ENCODE measurements at places on chromosomes 11 and 22.

DNA sequence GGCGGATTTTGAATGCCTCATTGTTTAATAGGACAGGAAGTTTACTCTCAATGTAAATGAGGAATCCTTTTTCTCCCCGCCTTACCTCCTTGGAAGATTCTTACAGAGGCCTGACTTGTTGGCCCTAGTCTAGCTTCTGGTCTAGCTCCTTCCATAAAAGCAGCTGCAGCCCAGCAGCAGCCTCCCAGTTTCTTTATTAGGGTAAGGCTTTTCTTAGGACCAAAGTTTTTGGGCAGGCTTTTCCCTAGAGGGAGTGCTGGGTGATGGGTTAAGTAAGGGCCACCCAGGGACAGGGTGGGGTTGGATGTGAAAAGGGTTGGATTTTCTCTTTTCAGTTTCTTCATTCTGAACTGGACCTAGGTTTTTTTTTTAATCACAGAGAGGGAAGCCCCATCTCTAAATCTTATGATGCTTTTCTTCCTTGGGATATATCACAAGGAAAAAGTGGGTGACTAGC lies 49.7 kb downstream of the LIF start:
- no peak for DNase-seq

GRCh38 chr22:20572132-20572802 lies 64.9 kb downstream of the MED15 start:
- no peak for DNase-seq

DNA sequence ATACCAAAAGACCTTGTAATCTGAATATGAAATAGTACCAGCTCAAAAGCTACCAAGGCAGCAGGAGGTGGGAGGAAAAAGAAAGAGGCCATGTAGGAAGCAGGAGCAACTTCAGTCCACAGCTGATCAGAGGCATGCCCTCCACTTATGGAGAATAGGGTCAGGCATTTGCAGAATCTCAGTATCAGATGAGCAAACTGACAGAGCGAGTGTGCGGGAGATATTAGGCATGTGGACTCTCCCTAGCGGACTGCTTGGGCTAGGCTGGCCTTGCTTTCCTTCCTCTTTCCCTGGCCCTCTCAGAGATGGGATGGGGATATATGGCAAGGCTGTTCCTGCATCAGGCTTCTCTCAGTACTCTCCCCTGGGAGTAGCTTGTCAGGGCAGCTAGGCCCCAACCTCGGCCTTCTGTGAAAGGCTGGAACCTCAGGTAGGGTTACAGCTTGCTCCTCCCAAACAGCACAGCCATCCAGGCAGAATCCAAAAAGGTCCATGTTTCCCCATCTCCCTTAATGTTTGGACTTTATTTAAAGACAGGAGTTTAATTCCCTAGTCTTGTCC lies 37.0 kb downstream of the ETS1 start:
- DNase-seq = no peak

DNA sequence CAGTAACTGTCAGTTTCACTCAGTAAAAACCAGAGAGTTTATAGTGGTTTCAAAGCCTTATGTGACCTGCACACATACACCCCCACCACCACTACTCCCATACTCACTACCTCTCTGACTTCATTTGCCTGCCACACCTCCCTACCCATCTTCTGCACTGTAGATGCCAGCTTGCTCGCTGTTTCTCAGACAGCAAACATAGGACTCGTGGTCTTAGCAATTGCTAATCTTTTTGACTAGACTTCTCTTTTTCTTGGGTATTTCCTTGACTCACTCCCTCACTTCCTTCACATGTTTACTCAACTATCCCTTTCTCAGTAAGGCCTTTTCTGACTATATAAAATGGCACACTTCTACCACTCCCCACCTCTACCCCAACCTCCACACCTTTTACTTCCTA lies 27.8 kb downstream of the CEP295 start:
- DNase-seq = no peak

DNA sequence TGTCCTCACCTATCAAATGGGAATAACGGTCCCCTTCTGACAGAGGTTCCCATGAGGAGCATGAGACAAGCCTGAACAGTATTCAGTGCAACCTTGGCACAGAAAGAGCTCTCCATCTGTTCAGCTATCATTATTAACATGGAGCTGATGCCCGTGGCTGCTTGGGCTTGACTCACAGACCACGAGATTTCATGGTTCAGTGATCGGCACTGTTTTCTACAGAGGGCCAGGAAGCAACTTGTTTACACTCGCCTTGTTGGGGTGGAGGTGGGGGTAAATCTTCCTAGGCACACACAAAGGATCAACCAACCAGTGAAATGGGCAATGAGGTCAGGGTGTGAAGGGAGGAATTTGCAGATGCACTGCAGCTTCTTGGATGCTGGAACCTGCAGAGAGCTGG lies 88.2 kb downstream of the CWC15 start:
- DNase-seq = no peak

DNA sequence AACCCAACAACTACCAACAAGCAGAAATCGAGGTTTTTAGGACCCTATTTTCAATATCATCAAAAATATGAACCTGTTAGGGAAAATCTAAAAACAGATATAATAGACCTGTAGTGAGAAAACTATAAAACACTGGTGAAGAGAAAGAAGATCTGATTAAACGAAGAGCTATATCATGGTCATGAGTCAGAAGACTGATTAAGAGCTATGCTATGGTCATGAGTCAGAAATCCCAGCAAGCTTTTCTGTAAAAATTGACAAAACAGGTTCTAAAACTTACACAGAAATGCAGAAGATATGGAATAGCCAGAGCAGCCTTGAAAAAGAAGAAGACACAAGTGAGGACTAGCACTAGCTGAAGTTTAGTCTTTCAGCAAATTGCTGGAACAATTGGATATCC lies 345.0 kb downstream of the TBC1D22A start:
- no peak for DNase-seq

GRCh38 chr11:75398906-75399305 lies 412 bp upstream of the RPS3 start:
- DNase-seq = no peak

- DNase-seq = no peak
Observed at GRCh38 chr11:134639586-134640330, 227.7 kb upstream of the B3GAT1 start.

GRCh38 chr22:37501610-37502341 lies 15.6 kb upstream of the MFNG start:
- no peak for DNase-seq

DNA sequence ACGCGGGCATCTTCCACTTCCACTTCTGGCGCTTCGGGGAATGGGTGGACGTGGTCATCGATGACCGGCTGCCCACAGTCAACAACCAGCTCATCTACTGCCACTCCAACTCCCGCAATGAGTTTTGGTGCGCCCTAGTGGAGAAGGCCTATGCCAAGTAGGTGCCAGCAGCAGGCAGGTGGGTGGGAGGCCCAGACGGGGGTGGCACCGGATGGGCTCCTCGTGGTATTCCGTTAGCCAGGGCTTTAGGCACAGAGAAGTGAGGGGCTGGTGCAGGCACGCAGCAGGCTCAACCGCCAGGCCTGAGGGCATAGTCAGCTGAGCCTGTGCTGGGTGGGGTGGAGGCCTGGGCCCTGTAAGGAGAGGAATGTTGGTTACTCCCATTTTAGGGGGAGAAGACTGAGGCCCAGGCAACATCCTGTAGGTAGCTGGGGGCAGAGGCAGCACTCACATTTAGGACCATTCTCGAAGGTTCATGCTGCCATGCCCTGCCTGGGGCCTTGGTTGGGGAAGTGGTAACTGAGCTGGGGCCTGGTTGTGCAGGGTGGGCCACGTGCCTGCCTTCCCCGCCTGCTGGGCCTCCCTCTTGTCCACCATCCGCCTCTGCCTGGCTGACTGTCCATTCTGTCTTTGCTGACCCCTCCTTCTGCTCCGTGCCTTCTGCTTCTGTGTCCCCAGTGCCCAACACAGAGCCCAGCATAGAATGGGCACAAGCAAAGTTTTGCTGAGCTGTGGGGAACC lies 10.2 kb downstream of the OMP start:
- no peak for DNase-seq

DNA sequence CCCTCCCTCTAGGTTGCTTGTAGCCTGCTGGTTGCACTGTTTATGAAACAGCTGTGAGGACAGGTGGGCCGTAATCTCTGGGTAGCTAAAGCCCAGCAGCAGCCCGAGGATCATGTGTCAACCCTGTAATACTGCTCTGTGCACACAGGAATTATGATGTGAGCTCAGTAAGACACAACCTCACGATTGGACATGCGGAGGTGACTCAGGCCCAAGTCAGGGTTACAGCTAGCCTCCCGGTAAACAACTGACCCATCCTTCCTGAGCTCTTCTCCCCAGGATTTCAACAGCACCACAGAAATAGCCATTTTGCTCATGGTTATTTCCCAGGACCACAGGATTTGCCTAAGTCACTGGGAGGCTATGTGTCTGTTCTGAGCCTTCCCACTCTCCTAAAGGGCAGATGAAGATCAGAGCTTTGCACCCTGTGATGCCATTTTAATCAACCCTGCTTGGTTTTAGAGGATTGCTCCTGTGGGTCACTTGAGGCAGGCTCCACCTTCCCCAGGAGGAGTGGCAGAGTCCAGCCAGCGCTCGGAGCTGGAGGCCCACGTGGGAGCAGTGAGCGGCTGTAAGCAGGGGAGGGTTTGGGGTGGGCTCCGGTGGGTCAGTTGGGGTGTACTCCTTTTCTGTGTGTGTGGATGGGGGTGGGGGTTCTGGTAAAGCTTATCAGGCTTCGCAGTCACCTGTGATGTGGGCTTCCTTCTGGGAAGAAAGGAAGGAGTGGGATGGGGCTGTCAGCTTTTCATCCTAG lies at the start of gene AMPD3:
AMPD3 (plus strand) TSS at position 387 of the 754 bp plus-strand sequence. CDS start 6,256 bp downstream, outside the sequence.
- DNase-seq = no peak

- DNase-seq = peak; percentile 16
Observed at GRCh38 chr22:27801616-27802345, at the start of gene MN1. TSS of gene MN1 (minus strand) at chr22:27801756. CDS start at chr22:27800543, 1,213 bp downstream.

GRCh38 chr11:127890030-127890615 lies 697.2 kb downstream of the ETS1 start:
- DNase-seq = no peak

DNA sequence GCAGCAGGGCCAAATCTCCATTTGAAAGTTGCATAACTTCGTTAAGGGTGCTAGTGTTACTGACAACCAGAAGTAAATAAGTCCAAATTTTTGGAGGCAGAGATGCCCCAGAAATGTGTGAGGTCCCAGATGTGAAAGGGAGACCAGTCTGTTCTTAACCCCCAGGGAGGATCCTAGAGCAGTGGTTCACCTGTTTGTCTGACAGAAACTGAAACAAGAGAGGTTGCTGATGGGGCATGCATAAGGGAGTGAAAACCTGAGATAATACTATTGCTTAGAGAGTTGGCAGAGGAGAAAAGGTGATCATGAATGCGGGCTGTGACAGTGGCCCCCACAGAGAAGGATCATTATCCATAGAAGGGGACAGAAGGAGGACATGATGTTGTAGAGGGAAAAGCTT lies 3.8 kb downstream of the CBLIF start:
- no peak for DNase-seq

- no peak for DNase-seq
Observed at GRCh38 chr11:86670911-86671310, 1.5 kb downstream of the ME3 start.

DNA sequence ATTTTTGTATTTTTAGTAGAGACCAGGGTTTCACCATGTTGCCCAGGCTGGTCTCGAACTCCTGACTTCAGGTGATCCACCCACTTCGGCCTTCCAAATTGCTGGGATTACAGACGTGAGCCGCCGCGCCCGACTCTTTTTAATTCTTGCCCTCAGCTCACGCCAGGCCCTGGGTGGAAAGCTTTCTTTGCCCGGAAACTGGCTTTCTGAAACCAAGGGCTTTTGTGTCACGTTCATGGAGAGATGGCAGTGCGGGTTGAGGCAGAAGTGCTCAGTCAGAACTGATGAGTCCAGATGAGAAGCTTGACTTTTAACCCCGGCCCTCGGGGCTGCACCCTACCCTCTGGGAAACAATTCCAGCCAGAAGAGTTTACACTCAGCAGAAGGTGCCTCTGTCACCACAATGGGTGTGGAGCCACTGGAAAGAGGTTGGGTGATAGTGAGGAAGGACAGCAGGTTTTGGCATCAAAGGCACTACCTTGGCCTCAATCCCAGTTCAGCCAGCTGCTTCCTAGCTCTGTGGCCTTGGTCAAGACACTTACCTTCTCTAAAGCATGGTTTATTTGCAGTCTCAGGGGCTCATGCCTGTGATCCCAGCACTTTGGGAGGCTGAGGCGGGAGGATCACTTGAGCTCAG lies 890 bp upstream of the ARFGAP3 start:
- no peak for DNase-seq

GRCh38 chr11:118198370-118198769 lies 21.9 kb upstream of the SCN2B start:
- DNase-seq = peak; percentile 75

DNA sequence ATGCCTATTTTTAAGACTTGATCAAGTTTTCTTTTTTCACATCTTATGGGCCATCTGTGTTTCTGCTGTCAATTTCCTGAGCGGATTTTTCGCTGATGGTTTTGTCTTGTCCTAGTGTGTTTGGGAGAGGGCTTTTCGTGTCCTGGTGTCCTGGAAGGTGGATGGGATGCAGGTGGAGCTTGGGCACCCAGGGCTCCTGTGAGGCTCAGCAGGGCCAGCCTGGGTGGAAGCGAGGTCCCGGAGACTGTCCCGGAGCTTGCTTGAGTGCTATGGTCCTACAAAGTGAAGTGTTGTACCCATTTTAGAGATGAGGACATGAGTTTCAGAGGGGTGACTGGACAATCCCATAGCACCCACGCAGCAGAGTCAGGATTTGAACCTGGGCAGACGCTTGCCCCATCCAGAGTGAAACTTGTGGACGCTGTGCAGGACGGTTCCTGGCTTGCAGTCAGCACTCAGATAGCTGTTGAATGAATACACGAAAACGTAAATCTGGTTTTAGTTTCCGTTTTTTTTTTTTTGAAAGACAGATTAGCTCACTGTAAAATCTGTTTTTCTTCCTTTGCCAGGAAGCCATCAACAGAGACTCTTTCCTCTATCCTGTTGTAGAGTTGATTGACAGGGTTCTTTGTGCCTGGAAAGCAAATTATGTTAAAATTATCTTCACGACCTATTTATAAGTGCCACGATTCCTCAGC lies 64.1 kb downstream of the TBC1D22A start:
- no peak for DNase-seq

GRCh38 chr11:93686226-93686625 lies 24.7 kb downstream of the CEP295 start:
- DNase-seq = no peak

DNA sequence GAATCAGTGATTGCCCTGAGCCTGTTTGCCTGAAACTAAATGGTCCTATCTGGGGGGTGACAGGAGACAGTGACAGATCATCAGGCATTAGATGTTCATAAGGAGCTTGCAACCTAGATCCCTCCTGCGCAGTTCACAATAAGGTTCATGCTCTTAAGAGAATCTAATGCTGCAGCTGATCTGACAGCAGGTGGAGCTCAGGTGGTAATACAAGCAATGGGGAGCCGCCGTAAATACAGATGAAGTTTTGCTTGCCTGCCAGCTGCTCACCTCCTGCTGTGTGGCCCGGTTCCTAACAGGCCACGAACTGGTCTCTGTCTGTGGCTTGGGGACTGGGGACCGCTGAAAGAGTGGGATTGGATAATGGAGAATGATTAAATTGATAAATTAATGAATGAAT lies 14.0 kb downstream of the NOX4 start:
- no peak for DNase-seq

DNA sequence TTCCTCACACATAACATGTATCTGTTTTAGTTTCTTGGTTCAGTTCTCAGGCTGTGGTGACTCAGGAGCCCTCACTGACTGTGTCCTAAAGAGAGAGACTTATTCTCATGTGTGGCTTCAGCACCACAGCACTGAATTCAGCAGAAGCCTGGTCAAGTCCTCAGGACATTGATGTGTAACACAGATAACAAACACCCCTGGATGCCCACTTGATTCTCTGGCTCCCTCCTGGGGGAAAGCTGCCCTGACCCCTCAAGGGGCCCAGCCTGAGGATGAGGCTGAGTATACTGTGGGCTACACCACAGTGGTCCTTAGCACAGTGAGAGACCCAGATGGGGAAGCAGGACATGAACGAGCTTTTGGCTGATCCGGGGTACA lies 87.2 kb upstream of the VPREB1 start:
- DNase-seq = no peak
